Muscle of arm (tissue), 14 donors: ENCODE measurements at places on chromosomes 5 and 9.

GRCh38 chr9:19140259-19140658 is 13.0 kb upstream of the PLIN2 start:
- DNase-seq = no peak

DNA sequence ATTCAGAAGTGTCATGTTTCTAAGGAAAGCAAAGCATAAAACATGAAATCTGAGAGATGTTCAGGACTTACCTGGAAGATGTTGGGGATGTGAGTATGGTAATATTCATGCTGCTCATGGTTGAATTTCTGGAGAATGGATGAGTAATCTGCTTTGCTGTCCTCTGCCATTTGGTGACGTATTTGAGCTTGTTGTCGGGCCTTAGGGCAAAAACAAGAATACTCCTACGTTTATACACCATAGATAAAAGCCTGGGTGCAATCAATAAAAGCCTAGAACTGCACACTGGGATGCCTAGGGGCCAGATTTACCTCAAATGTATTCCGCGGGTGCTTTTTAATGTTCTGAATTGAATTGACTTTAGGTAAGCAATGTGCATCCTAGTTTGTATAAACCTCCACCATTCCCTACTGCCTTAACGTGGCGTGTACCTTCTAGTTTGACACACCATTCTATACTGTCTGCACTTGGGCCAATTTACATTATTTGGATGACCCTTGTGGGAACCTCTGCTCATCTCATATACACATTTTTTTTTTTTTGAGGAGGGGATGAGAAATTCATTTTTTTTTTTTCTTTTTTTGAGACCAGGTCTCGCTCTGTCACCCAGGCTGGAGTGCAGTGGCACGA is 94.4 kb downstream of the USP20 start:
- DNase-seq = no peak

- DNase-seq = no peak
Measured at GRCh38 chr9:6495466-6495865, 82.5 kb downstream of the UHRF2 start.

GRCh38 chr9:23850690-23851629 is 24.9 kb upstream of the ELAVL2 start:
- peak; percentile 64 for DNase-seq
